ENCODE measurements at places on chromosomes 5 and 9.

- no peak for DNase-seq
These were observed 51.1 kb upstream of the MIER3 start for GRCh38 chr5:57002959-57003485.

- no peak for DNase-seq
These were observed 3.1 kb downstream of the PTGES2 start for GRCh38 chr9:128124451-128124850.

GRCh38 chr9:13386935-13387733 lies 107.6 kb upstream of the MPDZ start:
- no peak for DNase-seq

DNA sequence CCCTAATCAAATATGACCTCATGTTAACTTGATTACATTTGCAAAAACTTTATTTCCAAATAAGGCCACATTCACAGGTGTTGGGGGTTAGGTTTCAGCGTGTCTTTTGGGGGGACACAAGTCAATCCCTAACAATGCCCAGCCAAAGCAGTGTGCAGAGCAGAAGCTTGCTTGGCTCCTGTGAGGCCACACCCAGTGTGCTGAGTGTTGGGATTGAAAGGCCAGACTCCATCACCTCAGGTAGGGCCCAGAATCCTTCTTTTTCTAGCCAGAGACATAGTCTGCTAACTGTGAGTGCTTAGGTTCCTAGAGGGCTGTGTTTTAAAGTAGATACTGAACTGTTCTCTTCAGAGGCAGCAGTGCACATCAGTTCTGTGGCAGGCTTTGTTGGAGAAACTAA lies 27.9 kb downstream of the KDM4C start:
- no peak for DNase-seq

GRCh38 chr9:108184941-108185340 lies 670.8 kb downstream of the ACTL7B start:
- no peak for DNase-seq

DNA sequence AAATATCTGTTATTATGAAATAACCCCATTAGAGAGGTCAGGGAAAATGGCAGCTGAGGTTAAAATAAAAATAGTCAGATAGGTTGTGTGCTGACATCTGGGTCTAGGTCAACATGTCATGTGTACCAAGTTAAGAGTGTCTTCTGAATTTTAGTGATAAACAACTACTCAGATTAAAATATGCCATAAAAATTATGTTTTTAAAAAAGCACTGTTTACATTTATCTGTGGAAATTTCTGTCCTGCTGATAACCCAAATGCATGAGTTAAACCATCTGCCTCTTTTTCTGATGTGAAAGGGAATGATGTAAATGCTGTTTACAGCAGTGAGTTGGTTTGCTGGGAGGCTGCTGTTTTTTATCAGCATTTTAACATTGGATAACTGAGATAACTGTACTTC lies 361.2 kb upstream of the TARS1 start:
- DNase-seq: no peak

- DNase-seq: no peak
These were observed 38.5 kb downstream of the TLE1 start for GRCh38 chr9:81650586-81651515.

GRCh38 chr9:36874921-36875320 lies 159.1 kb downstream of the PAX5 start:
- no peak for DNase-seq

DNA sequence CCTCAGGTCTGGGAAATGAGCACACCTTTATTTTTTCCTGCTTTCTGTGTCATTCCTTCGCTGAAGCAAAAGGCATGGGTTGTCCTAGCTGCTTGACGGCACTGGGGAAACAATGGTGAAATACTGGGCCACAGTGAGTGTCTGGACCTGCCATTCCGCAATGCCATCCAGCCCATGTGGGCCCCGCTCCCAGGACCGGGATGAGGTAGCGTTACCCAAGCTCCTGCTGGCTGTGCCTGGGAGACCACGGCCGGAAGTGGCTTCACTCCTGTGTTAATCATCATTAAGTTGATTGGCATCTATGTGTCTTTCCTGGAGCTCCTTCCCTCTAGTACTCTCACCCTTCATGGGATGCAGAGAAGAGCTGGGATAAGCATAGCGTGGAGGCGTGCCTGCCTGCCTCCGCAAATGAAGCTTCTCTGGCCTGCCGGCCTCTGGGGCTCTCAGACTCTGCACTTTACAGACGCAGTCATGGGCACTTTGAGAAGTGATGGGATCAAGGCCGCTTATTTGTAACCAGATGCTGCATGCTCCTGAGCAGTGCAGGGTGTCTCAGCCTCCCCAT lies 16.5 kb upstream of the SMIM32 start:
- DNase-seq: no peak

- DNase-seq: no peak
These were observed 172.4 kb downstream of the NTRK2 start for GRCh38 chr9:84841931-84842330.

GRCh38 chr9:94706922-94707321 lies 19.6 kb upstream of the AOPEP start:
- DNase-seq: no peak

GRCh38 chr5:51347704-51348103 lies 35.5 kb upstream of the ISL1 start:
- no peak for DNase-seq

- no peak for DNase-seq
These were observed 85.0 kb downstream of the STK10 start for GRCh38 chr5:172102913-172103626.

- no peak for DNase-seq
These were observed 25.7 kb upstream of the KCNV2 start for GRCh38 chr9:2691626-2692025.

DNA sequence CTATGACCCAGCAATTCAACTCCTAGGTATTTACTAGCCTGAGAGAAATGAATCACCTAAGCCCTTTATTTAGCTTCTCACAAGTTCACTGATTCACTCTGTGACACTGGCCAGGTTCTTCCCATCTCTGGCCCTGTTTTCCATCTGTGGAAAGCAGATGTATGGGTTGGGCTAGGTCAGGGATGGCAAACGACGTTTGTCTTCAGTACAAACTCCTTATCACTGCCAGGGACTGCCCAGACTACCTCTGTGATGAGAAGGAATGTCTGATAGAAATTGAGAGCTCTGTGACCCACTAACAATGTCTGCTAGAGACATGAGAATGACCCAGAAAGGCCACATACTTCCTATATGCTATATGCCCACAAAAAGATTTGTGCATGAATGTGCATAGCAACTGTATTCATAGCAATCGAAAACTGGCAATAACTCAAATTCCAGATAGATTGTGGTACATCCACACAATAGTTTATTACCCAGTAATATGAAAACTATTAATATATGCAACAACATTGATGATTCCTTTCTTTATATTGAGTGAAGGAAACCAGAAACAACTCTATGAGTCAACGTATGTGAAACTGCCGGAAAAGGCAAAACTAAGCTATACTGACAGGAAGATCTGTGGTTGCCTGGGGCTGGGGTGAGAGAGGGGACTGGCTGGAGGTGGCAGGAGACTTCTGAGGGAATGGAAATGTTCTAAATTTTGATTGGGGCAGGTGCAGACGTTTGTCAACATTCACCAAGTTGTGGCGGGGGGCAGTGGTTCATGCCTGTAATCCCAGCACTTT lies 32.0 kb upstream of the ADAM19 start:
- peak; percentile 74 for DNase-seq

Measured in T-helper 22 cell (primary cell).